Central memory CD8-positive, alpha-beta T cell (primary cell): ENCODE measurements at places on chromosomes 11 and 22.
A peak's percentile ranks its signal among the peaks of the same experiment; 100 is the strongest.

DNA sequence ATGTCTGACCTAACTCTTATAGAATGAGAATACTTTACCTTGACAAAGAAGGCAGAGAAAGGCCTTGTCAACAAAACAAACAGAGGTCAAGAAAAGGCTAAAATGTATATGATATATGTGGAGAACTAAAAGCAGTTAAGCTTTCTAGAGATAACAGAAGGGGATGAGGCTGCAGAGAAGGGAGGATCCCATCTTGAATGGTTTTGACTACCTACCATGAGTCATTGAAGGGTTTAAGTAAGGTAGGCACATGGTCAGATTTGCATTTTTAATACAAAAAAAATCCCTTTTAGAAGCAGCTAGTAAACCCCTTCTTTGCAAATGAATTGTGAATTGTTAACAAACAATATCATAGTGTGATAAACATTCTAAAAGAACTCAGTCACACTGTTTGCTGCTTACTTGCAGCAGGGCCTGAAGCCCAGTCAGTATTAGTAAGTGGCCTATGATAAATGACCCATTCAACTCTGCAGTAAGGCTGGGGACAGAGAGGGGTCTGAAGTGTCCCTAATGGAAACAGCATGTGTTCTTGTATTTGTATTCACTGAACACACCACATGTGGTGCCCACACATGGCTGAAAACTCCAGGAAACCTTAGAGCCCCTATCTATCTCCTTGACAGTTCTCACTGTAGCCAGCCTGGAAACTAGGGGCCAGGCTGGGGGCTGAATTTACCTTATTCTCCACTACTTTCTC lies 328.8 kb upstream of the PITPNB start:
- no peak for DNase-seq

DNA sequence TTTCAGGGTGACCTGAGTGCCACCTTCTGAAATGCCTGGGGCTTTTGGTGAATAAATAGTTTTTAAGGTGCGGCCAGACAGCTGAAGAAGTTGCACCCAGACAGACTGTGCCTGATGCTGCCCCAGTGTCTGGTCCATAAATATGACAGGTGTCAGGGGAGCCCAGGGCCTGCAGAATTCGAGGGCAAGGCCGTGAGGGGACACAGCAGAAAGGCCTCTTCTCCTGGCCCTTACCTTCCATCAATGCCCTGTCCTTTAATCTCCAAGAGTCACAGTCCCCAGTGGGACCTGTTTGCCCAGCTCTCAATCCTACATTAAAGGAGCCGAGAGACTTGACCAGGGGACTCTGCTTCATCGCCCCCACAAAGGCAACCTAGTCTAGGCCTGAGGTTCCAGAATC lies 45.7 kb downstream of the NAT10 start:
- DNase-seq: no peak

DNA sequence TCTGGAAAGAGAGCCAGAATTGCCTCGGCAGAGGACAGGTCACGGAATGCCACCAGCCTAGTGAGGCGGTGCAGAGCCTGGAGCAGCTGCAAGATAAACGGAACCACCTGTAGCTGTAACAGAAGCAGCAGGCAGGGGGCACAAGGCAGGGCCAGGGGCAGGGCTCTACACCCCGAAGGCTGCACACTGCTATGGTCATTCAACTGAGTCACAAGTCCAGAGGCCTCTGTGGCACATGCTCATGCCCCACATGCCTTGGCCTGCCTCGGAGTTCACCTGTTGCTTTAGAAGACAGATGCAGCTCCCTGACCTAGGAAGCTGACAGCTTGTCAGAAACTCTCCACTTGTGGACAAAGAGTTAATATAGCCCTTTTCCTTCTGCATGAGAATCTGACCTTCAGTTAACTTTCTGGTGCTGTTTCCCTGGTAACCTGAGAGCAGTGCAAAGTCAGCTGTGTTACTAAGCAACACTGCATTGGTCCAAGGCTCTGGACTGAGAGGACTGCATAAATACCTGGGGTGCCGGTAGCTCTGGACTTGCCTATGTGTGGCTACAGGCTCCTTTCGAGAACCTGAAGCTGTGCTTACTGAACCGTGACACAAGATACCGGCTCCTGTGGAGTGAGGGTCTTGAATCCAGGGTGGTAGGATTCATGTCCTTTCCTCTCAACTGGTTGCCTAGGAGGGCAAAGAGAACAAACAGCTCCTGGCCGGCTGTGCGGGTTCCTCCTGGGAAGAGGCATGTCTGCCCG lies 10.5 kb downstream of the COMMD9 start:
- no peak for DNase-seq

- no peak for DNase-seq
Observed at GRCh38 chr22:30314915-30315314, 11.8 kb downstream of the TBC1D10A start.

DNA sequence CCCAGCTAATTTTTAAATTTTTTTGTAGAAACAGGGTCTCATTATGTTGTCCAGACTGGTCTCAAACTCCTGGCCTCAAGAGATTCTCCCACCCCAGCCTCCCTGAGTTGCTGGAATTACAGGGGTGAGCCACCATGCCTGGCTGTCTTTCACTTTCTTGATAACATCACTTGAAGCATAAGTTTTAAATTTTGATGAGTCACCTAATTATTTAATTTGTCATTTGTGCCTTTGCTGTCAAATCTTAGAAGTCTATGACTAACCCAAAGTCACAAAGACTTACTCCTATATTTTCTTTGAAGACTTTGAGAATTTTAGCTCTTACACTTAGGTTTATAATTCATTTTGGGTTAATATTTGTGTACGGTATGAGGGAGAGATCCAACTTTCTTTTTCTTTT lies 14.5 kb upstream of the MSANTD2 start:
- DNase-seq: no peak

- DNase-seq: no peak
Observed at GRCh38 chr11:116901964-116902688, 64.7 kb upstream of the APOA1 start.

- peak; percentile 13 for DNase-seq
Observed at GRCh38 chr22:22576244-22576988, 17.4 kb upstream of the PRAME start.

- DNase-seq: no peak
Observed at GRCh38 chr11:2462986-2463765, 18.4 kb downstream of the KCNQ1 start.

DNA sequence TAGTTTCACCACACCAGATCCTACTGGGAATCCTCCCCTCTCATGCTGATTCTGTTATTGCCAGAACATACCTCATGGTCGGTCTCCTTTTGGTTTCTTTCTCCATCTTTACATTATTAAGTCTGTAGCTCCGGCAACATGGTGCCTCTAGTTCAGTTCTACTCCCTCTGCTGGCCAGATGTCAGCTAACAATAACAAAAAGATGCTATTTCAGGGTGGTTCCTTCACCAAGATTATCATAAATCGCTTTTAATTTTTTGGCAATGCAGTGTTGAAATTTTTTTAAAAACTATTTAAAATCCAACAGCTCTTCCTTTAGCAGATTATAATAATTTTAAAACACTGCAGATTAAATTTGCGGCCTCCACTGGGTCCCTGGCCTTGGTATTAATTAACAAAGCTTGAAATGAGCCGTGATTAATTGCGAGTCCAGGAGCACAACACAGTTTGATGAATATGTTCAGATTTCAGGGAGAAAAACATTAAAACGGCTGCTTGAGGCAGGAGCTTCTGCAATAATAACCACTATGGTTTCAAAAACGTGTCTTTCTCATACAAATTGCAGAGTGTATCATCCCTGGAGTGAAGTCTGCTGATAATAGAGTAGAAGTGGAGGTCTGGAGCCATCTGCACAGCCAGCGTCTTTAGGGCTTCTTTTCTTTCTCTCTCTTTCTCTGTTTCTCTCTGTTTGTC lies 492.9 kb upstream of the KIRREL3 start:
- no peak for DNase-seq

DNA sequence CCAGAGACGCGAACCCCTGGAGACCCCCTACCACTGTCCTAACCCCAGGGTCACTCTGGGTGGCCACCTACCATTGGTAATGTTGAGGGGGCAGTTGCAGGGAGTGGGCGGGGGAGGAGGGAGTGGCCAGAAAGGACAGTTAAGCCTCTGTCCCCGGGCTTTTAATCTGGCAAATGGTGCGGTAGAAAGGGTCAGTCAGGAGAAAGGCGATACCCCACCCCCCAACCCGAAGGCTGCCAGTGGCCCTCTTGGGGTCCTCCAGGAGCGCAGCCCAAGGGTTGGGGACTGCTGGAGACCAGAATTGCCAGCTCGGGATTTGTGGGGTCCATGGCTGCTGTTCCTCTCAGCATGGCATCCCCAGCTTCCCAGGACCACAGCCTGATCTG lies 742 bp downstream of the P2RY2 start:
- DNase-seq: no peak

- no peak for DNase-seq
Observed at GRCh38 chr11:65311170-65311678, 3.4 kb upstream of the CDC42EP2 start.

- no peak for DNase-seq
Observed at GRCh38 chr11:8531312-8531711, 62.7 kb downstream of the STK33 start.

DNA sequence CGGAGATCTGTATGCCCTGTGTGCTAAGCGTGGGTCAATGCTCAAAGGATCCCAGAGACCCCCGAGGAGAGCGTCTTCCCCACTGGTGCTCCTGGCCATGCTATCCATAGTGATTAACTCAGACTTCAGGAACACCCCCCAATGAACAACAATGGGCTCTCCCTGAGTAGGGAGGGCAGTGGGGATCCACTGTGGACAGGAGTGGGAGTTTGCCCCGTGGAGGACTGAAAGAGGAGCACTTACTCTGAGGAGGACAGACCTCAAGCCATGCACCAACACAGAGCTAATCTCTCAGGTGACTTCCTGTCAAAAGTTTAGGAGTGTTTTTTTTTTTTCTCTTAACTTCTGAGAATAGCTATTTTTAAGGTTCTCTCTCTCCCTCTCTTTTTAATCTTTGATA lies 24.4 kb downstream of the SLC1A2 start:
- DNase-seq: no peak

GRCh38 chr22:42473484-42474193 lies 41.4 kb upstream of the NFAM1 start:
- no peak for DNase-seq

DNA sequence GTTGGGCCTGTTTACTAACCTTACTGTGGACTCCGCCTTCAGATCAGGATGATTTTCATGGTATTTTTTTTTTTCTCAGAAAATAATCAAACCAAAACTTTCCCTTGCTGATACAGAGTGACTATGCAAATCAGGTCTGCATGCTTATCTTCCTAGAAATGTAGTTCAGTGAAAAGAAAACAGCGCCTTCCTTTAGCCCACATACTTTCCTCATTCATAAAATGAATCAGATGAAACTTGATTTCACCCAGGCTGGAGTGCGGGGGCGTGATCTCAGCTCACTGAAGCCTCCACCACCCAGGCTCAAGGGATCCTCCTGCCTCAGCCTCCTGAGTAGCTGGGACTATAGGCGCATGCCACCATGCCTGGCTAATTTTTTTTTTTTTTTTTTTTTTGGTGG lies 26.0 kb downstream of the ZNRF3 start:
- DNase-seq: no peak

GRCh38 chr11:11998091-11998781 lies 10.2 kb downstream of the DKK3 start:
- DNase-seq: no peak

DNA sequence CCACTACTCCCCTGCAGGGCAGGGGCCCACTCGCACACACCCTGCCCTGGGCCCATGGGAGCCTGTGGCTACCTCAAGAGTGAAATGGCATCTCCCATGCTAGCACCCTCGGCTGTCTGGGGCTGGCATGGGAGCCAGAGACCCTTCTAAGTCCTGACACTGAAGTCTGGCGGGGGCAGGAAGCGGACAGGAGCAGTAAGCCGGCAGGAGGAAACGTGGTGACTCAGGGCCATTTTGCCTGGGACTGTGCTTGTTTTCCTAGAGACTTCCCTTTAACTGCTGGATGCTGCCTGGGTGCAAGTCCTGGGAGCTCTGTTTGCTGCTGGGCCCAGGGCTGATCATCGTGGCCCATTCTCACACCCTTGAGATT lies 16.8 kb downstream of the RELT start:
- no peak for DNase-seq

DNA sequence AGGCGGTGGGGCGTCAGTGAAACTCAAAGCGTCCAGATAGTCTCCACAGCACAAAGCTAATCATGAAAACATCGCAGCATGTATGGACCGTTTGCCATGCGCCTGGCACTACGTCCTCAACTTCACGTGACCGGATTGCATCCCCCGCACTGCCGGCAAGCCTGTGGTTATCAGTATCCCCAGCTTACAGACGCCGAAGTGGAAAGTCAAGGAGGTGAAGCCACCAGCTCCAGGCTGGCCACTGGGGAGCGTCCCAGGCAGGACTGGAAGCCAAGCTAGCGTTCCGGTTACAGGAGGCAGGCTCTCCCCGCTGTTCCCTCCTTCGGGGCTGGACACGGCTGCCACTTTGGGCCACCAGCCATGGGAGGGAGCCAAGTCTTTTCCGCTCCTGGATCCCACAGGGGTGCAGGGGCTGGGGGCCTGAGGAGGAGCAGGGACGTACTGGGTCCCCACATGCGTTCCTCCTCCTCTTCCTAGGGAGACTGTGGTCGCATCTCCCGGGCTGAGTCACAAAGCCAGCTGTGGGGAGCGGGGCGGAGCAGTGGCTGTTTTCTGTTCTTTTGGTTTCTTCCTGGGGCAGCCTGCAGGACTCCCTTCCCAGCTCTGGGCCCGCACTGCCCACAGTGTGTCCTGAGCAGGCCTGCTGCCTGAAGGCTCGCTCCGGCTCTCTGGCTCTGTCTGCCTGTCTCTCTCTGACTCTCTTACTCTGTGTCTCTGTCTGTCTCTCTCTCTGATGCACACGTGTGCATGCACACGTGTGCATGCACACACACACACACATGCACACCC lies 4.3 kb upstream of the OSBPL5 start:
- DNase-seq: no peak

GRCh38 chr11:68978626-68978930 lies 2.2 kb downstream of the MRGPRD start:
- no peak for DNase-seq

GRCh38 chr11:35804451-35805040 lies 139.3 kb upstream of the LDLRAD3 start:
- no peak for DNase-seq

- no peak for DNase-seq
Observed at GRCh38 chr11:106288822-106289387, 211.4 kb downstream of the AASDHPPT start.

GRCh38 chr11:45651156-45651555 lies 14.3 kb downstream of the CHST1 start:
- no peak for DNase-seq

GRCh38 chr22:24761888-24762675 lies 12.4 kb downstream of the PIWIL3 start:
- no peak for DNase-seq

GRCh38 chr11:2301631-2302305 lies at the start of the genes C11orf21 and TSPAN32:
Gene C11orf21 (minus strand): TSS chr11:2301918. CDS start chr11:2301808, 110 bp downstream.
Gene TSPAN32 (plus strand): TSS chr11:2302013. CDS start chr11:2302150, 137 bp downstream.
- peak; percentile 31 for DNase-seq
